ENCODE measurements at places on chromosomes 13 and 19. TPM values are rescaled to one million over a fixed set of nuclear protein-coding genes. Genes with fewer than 3 reads are reported as not detected.
A peak's percentile ranks its signal among the peaks of the same experiment; 100 is the strongest.

DNA sequence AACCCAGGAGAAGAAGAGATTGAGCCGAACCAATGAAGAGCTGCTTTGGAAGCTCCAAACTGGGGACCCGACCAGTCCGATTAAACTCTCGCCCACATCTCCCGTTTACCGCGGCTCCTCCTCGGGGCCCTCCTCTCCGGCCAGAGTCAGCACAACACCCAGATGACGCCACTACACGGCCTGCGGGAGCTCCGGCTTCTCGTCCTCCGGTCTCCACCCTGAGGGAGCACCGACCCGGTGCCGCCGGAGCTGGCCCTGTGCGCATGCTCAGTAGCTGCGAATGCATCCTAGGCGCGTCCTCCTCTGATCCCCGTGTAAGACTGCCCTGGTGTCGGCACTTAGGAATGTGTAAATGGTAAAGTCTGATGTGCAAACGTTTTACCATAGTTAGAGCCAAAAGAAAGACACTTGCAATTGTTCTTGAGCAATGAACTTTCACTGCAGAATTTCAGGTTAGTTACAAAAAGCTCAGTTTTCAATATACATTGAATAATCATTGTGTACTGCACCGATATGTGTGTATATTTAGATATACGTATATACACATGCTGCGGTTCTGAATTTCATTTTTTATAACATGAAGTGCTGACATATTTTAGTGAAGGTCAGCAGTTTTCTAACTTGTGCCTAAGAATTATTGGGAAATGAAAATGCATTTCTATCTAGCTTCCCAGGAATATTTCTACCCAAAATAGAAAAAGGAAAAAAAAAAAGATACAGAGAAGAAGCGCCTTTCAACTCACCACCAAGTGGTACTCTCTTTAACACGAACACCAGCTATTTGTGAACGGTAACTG, 92.2 kb downstream of the SLC7A1 start:
- DNase-seq = peak; percentile 86
- H3K4me3 ChIP-seq = peak overlapping the region; percentile 60
- H3K27ac ChIP-seq = no peak overlapping the region
- no peaks in the 10 kb centered on the region for H3K36me3 ChIP-seq
- H3K27me3 ChIP-seq = peaks cover 16% of the 10 kb centered on the region

DNA sequence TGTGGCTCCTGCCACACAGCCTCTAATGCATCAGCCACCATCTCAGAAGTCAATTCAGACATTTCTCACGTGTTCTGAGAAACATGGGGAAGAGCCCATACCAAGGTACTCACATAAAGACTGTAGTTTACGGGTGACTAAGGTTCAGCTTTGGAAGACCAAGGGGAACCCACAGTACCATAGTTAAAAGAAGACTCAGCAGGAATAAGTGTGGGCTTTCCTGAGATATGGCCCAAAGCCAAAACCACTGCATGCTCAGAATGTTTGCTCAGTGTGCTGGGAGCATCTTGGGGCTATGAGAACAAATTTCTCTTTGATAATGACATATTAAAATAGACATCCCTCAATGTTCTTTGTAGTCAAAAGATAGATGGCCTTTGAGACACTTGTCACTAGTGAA, 283.8 kb downstream of the DCT start:
- no peaks in the 10 kb centered on the region for H3K36me3 ChIP-seq
- peaks cover 11% of the 10 kb centered on the region for H3K4me1 ChIP-seq
- peak overlapping the region; percentile 24 for H3K27ac ChIP-seq
- no peak overlapping the region for H3K4me3 ChIP-seq

Gene RGS9BP
- 0.72 TPM for total RNA-seq

GRCh38 chr13:112779856-112780604, 90.2 kb downstream of the ATP11A start:
- no peak overlapping the region for H3K4me3 ChIP-seq
- H3K27me3 ChIP-seq = no peaks in the 10 kb centered on the region
- peak; percentile 82 for DNase-seq
- no peaks in the 10 kb centered on the region for H3K4me1 ChIP-seq

Gene OLFM2
- total RNA-seq = 0.72 TPM

Gene CACNA1A
- 2.1 TPM for total RNA-seq

GRCh38 chr13:64482373-64482772, 2747.8 kb downstream of the PCDH9 start:
- no peak for DNase-seq
- no peak overlapping the region for H3K4me3 ChIP-seq
- H3K27me3 ChIP-seq = no peaks in the 10 kb centered on the region
- H3K36me3 ChIP-seq = no peaks in the 10 kb centered on the region

DNA sequence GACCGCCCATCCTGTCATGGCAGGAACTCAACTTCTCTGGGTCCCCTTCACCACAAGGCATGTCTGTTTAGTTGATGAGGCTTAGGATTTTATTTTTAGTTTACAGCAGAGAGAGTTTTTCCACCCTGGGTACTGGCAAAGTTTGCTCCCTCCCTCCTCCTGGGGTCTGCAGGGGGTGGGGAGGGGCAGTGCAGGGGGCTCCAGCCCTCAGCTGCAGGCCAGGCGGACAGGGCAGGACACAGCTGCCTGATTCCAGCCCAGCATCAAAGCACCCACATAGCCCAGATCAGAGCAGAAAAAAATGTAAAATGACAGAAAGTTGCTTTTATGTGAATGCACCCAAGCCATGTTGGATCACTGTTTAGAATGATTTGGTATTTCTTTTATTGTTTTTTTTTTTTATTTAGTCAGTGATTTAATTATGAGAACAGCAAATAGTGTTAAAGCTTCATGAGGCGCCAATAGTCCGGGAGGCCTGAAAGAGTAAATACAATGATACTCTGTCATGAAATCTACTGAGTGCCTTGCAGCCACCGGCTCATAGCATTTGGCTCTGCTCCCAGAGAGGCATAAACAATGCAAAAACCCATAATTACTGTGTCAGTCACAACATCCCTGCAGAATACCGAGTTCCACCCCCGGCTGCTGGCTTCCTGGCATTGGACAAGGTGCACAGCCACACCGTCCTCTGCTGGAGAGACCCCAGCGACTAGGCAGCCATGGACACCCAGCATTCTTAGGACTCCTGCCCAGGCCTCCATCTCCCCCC, 923.5 kb downstream of the UQCRFS1 start:
- H3K4me3 ChIP-seq = no peak overlapping the region
- no peak overlapping the region for H3K27ac ChIP-seq
- H3K27me3 ChIP-seq = no peaks in the 10 kb centered on the region
- H3K4me1 ChIP-seq = no peaks in the 10 kb centered on the region

DNA sequence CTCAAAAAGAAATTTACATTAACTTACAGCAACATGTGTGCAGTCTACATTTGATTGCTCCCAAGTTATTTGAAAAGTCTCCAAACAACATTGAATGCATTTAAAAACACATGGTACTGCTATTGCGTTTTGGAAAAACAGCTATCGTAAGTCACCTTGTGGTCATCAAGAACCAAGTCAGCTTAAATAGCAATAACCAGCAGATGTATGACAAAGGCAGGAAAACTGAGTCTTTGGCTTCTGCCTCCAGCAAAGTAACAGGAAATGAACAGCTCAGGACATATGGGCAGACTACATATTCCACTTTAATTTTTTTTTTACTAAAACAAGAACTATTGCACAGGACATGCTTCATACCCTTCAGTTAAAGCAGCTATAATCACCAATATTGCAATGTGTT, 580.6 kb upstream of the SPRY2 start:
- no peak overlapping the region for H3K4me3 ChIP-seq
- no peak for DNase-seq
- no peak overlapping the region for H3K27ac ChIP-seq
- H3K27me3 ChIP-seq = no peaks in the 10 kb centered on the region

Data from osteoblast (primary cell).